Activated CD8-positive, alpha-beta memory T cell treated with anti-CD3 and anti-CD28 coated beads for 1 hour (primary cell): ENCODE measurements at places on chromosomes 4 and X.

DNA sequence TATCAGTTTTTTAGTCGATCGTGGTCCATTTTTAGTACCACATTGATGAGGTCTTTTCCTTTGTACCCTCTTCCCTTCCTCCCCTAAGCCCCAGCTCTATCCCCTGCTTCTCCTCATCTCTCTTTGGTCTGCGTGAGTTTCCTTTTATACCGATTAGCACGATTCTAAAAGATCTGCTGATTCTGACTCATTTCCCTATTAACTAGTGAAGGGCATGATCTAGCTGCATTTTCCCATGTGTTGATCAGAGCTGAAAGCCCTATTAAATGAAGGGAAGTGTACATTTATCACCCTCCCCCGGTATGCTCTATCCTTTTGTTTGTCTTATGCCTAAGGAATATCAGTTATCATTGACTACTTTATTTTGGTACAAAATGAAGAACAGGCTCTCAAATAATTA, 181.7 kb upstream of the NPY2R start:
- no peak for DNase-seq

DNA sequence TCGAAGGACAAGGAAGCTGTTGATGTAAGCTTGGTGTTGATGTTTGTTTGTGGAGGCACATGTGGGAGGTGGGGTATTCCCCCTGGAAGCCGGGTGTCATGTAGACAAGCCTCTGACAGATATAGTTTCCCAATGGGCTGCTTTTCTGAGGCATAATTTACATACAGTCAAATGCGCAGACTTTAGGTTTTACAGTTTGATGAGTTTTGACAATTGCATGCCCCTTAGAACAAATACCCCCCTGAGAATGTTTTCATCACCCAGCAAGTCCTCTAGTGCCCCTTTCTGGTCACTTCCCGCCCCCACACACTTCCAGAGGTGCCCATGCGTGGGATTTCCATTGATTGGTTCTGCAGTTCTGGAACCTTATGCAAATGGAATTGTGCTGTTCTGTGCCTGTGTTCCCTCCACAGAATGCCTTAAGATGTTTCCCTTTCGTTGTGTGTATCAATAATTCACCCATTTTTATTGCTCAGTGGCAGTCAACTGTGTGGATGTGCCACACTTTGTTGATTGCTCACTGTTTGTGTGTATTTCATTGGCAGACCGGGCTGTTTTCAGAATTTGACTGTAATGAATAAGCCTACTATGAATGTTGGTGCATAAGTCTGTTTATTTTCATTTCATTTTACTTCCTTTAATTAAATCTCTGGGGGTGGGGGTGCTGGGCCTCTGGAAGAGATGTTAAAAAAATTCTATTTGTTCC, 8.5 kb downstream of the EVC start:
- no peak for DNase-seq

DNA sequence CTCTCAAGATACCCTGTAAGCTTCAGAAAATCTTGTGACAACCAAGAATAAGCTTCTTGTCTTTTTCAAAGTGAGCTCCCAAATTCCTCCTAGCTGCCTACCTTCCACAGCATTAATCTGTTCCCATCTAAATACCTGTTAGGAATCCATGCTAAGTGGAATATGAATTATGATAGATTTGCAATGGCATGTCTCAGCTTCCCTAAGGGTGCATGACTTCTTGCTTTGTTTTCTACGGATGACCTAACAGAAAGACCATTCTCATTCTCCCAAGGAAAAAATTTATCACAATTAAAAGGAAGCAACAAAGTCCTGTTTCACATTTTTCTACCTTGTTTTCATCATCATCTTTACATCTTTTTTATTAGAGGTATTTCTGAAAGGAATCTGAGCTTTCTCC, 532.7 kb downstream of the GRXCR1 start:
- no peak for DNase-seq

DNA sequence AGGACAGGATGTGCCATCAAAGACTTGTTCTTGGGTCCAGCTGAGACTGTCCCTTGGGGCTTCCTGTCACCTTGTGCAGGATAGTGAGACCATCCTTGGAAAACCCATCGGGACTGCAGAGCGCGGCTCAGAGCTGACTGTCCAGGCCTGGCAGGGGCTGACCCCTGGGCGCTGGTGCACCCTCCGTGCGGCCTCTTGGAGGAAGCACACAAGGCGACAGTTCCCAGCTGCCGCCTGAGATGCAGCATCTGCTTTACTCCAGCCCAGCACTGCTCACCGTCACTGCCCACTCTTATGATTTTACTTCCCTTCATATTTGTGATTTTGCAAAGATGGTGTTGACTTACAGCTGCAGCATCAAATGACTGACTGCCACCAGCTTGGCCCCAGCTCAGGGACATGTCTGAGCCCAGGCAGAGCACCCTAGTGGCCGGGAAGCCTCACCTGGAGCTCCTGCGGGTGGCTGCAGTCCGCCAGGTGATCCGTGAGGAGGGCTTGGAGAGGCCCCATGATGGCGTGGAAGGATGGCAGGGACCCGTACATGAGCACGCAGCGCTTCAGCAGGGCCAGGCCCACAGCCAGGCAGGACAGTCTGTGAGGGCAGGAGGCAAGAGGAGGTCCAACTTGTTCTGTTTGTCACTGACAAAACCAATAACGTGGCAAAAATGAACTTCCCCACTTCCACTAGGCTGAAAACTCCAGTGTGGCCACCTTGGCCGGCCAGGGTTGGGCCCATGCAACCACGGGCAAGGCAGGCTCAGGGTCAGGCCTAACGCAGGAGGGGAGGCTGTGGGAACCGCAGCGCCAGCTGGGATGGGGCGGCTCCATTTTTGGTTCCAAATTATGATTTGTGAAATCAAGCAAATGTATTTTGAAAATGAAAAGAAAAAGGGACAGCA, 21.8 kb downstream of the NOP14 start:
- DNase-seq, result no peak

DNA sequence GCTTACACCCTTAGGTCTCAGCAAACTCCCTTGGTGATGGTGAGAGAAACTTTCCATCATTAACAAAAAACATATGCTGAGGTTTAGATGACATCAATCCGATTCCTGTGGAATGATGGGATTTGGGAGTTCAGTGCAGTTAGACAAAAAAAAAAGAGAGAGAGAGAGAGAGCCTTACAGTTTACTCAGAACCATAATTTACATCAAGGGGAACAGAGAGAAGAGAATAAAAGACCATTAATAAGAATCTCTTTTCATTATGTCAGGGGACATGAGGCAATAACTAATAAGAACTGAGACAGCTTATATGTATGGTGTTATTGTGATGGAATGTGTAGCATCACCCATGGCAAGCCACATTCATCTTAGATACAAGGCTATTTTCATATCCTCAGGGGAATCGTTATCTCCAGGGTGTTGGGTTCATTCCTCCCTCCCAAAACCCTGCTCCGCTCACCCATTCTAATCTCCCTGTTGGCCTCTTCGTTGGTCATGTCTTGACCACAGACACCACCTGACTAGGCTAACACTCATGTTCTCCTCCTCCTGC, 175.7 kb upstream of the MXRA5 start:
- DNase-seq, result no peak

- peak; percentile 5 for DNase-seq
Measured at GRCh38 chr4:153750197-153750817, 9.5 kb downstream of the RNF175 start.

GRCh38 chr4:154743683-154744340, at the start of gene LRAT:
Gene LRAT, plus strand, starts transcription at chr4:154744000. Its CDS starts 327 bp downstream, at chr4:154744327.
- DNase-seq, result no peak

DNA sequence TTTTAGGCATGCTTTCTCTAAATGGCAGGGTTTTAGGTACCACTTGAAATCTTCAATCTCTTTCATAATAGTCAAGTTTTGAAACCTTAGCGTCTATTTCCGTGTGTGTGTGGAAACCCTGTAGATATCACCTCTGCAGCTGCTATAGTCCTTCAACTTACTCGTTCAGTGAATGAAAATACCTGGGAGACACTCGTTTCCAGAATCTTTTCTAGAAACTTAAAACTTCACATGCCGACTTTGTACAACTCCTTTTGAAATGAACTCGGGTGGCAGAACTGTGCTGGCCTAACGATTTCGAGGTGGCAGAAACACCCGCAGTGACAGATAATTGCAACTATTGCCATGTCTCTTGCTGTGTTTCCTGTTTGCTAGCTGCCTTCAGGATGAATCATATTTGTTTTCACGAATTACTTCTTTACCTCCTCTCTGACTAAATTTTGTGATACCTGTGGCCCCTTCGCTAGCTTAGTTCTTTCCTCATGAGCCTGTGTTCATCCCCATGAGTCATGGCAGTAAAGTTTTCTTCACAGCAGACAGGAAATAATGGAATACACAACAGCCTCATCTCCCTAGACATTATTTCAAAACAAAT, 104.7 kb upstream of the SMIM10 start:
- no peak for DNase-seq

DNA sequence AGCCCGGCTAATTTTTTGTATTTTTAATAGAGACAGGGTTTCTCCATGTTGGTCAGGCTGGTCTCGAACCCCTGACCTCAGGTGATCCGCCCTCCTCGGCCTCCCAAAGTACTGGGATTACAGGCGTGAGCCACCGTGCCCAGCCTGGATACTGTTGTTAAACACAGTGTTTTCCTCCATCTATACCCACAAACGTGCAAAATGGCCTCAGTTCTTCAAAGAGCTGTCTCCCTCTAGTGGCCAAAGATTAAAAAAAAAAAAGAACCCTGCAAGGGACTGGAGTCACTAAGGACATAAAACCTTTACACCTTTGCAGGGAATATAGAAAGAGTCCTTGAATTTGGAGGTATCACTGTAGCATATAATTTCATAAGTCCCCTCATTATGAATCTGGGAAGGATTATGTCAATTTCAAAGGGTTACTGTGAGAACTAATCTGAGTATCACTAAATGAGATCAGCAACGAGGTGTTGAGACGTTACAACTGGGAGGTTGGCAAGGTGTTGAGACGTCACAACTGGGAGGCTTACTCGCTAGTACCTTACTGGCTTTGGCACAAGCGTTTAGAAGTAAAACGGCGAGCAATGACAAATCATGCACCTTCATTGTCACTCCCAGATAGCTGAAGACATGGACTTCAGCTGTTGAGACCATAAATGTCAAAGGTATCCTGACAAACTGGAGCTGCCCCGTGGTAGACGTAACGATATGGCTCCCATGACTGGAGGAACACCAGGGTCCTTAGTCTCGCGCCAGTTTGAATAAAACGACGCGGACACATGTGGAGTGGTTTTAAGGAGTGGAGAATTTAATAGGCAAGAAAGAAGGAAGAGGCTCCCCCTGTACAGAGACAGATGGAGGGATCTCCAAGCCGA, 33.4 kb upstream of the ENPP6 start:
- no peak for DNase-seq
